ENCODE measurements at places on chromosomes 6 and 20.

DNA sequence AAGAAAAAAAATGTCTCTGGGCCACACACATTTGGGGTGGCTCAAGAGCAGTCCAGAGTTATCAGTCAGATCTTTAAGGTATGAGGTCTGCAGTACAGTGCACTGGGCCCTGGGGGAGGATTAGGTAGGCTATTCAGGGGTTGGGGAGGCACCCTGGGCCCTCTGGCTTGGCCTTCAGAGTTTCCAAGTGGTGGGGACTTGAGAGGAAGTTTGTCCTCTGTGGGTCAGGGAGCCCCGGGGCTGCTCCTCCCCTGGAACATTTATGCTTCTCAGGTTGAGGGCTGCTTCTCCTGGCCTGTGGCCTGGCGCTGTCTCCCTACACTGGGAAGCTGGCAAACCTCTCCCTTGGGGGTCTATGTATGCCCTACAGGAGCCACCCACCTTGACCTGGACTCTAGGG lies 46.0 kb downstream of the PTK7 start:
- no peak for DNase-seq

DNA sequence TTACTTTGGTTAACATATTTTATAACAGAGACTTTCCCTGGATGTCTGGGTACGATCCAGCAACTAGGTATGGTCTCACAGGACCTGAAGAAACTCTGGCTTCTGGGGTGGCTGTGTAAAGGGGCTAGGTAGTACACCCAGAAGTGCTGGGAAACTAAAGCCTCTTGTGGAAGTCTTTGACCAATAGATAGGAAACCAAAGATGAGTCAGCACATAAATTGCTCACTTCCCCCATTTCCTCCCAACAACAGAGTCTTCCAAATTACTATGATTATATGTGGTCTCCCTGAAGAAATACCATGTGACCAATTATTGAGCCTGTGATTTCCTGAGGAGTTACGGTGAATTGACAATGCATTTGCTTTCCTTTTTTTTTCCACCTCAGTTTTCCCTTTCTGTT lies 26.8 kb upstream of the TBX18 start:
- DNase-seq: no peak

- no peak for DNase-seq
Observed at GRCh38 chr6:137978252-137978896, 111.3 kb downstream of the TNFAIP3 start.

DNA sequence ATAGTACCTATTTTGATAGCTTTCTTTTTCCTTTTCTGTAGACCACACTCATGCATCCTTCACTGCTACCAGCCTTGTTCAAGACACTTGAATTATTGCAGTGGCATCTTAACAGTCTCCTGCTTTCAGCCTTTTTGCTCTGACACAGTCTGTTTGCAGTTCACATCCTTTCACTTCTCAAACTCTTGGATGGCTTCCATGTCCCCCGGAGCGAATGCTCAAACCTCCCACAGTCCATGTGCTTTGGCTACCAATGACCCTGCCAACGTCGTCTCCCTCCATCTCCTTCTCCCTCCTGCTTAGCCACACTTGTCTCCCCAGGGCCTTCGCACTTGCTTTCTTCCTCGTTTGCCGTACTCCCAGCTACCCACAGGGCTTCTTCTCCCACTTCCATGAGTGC lies 270.0 kb upstream of the ZFP64 start:
- DNase-seq: no peak

DNA sequence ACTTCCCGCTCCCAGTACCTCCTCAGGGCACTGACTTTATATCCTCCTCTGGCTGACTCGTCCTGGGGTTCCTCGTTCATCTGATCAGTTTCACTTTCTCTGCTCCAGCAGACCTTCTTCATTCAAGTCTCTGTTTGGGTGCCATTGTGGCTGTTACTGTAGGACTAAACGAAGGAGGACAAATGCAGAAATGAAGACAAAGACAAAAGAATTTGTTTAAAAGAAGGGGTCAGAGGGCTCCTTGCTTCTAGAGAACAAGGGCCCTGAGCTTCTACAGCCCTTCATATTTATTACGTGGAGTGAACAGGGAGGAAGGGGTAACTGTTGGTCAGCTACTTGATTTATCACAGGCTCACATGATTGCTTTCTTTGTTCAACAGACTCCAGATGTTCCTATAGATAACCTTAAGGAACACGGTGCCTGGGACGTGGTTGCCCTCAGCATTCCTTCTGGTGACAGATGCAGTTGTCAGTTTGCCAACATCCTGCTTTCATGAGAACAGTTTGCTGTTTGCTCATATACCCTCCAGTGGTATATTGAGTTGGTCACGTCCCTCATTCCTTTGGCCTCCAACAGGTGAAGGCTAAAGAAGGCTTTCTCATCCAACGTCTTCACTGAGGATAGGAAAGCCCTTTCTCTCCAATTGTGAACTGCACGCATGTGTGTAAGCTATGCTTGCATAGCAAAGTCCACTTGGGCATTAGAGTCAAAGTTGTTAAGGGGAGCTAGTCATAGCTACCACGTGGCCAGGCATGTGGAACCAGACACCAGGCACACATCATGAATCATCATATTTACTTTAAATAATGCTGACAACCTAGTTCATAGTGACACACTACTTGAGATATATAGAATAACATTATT lies 69.1 kb upstream of the BTN3A2 start:
- no peak for DNase-seq
